Effector CD4-positive, alpha-beta T cell (primary cell): ENCODE measurements at places on chromosomes 6 and 20.
A peak's percentile ranks its signal among the peaks of the same experiment; 100 is the strongest.

DNA sequence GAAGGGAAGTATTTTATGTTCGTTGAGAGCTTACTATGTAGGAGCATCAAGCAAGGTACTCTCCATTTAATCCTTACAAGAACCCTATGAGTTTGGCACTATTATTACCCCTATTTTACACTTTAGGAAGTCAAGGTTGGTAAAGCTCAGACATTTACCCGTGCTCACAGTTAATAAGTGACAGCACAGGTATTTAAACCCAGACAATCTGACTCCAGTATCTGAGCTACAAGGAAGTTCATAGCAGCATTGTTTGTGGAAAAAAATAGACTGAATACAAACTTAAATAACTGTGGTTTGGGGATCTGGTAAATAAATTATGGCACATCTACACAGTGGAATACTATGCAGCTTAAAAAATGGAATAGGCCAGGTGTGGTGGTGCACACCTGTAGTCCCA is 21.2 kb upstream of the GMNN start:
- no peak for DNase-seq

- DNase-seq, result no peak
Observed at GRCh38 chr20:37630166-37630565, 63.7 kb upstream of the CTNNBL1 start.

DNA sequence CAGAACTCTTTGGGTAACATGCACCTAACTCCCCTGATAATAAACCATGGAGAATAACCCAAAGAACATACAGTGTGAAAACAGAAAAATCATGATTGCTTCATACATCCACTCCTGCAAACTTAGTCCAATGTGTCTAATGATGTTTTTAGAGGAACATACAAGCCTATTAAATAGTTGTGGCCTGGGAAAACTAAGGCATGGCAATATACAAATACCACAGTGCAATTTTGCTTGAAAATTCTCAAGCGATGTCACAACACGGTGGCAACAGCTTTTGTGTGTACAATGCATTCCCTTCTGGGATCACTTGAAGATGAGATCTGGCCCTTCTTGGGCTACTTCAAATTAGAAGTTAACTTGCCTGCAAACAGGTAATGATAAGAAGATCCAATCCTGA is 16.7 kb downstream of the MAP3K5 start:
- no peak for DNase-seq

DNA sequence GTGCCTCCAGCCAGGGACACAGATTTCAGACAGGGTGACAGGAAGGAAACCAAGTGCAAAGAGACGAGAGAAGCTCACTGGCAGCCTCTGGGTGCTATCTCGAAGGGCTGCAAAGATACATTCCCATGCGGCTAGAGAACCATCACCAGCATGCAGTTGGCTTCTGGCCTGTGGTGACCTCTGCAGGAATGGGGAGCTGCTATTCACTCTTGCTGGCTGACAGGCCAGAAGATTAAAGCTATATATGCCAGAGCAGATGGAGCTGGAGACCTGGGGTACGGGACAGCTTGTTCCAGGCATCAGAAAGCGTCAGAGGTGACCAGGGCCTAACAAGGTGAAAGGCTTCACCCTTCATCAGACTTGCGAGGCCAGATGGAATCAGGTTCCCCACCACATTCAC is 20.0 kb downstream of the MAP1LC3A start:
- no peak for DNase-seq

DNA sequence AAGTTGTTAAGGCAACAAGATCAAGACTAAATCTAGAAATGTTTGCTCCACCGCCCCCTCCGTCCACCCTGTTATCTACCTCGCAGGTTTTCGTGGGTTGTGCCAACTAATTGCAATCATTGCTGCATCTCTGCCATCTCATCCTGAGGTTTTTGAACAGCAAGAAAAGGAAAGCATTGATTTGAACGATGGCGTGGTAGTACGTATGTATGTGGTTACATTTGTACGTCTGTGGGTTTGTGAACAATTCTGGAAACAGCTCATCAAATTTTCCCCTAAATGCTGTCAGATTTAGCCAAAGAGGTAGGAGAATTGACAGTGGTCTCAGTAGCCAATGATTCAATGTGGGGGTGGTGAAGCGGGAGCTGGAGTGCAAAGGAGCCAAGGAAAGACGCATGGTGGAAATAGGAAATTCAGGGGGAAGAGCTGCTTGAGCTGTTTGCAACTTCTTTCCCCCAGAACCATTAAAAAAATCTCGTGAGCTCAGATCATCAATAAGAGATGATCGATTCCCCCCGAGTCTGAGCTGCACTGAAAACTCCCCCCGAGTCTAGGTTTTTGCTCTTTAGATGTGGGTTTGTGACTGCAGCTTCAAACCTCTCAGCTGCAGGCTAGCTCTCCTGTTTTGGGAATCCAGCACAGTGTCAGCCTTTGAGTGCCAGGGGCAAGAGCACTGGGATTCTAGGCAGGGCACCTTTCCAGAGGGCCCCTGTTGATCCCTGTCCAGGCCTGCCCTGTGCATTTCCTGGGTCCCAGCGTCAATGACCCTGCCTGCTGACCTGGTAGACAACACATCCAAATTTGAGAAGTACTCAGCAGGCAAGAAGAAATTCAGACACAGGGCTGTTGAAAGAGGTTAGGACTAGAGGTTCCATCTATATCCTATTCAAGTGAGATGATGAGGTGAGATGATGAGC is 72.6 kb upstream of the LY86 start:
- DNase-seq, result no peak

GRCh38 chr20:35329435-35330139 is 37.4 kb upstream of the FAM83C start:
- DNase-seq, result peak; percentile 4

DNA sequence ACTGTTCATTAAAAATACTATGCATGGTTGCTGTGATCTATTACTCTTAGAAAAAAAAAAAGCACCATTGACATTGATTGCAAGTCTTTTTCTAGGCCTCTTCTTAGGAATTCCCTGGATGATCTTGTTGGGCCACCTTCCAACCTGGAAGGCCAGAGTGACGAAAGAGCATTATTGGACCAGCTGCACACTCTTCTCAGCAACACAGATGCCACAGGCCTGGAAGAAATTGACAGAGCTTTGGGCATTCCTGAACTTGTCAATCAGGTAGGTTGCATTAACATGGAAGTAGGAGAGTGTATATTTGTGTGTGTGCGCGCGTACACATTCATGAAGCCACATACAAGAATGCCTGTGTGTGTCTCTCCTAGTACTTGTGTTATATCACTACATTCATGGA is 140.4 kb downstream of the NCOA3 start:
- no peak for DNase-seq

- no peak for DNase-seq
Observed at GRCh38 chr20:3648951-3649350, 14.2 kb downstream of the GFRA4 start.

- DNase-seq, result no peak
Observed at GRCh38 chr20:9359561-9360308, 154.7 kb upstream of the LAMP5 start.

DNA sequence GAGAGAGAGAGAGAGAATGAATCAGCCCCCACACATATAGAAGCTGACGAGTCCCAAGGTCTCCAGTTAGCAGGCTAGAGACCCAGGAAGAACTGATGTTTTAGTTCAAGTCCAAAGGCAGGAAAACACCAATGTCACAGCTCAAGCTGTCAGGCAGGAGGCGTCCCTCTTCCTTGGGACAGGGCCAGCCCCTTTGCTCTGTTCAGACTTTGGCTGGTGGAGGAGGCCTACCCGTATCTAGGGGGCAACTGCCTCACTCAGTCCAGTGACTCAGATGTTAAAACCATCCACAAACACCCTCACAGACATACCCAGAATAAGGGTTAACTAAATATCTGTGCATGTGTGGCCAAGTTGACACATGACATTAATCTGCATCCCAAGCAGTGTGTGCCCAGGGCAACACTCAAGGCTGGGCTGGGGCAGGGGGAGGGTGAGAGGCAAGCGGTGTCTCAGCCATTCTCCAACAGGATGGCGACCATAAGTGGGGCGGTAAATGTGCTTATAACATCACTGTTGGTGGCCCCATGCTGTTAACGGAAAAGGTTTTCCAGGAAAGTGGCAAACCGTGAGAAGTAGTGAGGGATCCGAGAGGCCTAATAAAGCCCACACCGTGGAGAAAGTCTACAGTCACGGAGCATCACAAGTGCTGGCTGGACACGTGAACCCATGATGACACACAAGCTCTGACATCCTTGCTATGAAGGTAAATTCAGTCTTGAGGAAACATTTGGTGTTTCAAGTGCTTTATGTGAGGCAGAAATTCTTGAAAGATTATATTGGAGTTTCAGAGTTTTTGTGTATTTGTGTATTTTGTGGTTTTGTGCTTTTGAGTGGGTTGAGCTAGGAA is 28.1 kb downstream of the RAMACL start:
- no peak for DNase-seq

DNA sequence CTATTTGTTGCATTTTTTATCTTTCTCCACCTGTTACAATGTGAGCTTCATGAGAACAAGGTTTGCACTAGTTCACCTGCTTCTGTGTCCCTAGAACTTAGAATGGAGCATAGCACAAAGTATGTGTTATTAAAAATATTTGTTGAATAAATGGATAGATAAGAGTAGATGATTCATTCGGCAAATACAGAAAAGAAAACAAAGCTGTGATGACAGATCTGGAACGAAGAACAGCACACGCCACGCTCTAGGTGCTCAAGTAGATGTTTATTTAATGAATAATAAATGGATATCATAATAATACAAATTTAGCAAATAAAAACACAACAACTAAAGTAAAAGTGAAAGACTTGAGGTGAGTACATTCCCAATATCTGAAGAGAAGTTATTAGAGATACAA is 273.1 kb downstream of the HAO1 start:
- DNase-seq, result no peak

DNA sequence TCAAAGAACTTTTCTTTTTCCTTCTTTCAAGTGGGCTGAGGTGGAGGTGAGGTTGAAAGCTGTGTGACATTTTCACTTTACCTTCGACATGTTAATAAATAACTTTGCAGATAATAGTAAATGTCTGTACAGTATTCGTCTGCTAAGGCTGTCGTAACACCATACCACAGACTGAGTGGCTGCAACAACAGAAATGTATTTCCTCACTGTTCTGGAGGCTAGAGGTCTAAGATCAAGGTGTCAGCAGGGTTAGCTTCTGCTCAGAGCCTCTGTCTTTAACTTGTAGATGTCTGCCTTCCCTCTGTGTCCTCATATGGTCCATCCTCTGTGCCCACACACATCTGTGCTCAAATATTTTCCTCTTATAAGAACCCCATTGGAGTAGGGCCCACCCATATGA is 14.9 kb downstream of the PHACTR2 start:
- no peak for DNase-seq

- no peak for DNase-seq
Observed at GRCh38 chr6:45566882-45567281, 189.1 kb upstream of the SUPT3H start.

GRCh38 chr6:56242346-56242745 is 5.0 kb downstream of the COL21A1 start:
- DNase-seq, result no peak

DNA sequence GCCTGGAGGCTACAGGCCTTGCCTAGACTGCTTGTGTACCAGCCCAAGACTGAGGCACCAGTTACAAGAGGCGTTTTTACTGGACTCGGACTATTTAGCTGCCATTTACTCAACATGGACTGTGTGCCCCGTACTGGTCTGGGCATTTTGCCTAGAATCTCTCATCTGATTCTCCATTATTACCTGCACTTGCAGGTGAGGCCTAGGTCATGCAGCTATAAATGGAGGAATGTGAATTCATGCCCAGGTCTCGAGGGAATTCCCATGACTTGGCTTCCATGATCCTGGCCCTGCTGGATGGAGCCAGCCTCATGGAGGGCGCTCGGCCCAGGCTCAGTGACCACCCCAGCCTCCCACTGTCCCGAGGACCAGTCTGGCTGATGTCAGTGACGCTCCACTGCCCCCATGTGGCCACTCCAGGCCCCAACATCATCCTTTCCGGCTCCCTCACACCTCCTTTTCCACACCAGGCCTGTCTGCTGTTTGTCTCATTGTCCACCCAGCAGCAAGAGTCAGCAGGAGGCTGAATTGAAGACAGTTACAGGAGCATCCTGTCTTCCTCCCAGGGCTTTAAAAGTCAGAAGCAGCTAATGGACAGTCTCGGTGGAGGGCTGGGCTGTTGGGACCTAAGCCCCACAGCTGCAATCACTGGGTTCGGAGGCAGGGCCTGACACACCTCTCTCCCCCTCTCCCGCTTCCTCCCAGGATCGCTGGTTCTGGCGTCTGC is 8.7 kb downstream of the MMP24OS start:
- no peak for DNase-seq

DNA sequence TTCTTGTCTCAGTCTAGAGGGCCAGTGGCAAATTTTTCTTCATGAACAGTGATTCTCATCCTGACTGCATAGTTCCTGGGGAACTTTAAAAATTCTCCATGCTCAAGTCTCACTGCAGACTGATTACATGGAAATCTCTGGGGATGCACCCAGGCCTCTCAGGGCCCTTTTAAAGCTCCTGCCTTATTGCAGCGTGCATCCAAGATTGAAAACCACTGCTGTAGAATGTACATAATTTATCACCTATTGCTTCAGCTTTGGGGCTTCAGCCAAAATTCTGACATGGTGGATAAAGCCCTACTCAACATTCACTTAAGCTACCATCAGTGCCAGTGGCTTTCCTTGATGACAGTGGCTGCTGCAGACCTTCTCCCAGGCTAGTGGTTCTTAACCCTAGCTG is 143.8 kb downstream of the BTBD3 start:
- DNase-seq, result no peak

DNA sequence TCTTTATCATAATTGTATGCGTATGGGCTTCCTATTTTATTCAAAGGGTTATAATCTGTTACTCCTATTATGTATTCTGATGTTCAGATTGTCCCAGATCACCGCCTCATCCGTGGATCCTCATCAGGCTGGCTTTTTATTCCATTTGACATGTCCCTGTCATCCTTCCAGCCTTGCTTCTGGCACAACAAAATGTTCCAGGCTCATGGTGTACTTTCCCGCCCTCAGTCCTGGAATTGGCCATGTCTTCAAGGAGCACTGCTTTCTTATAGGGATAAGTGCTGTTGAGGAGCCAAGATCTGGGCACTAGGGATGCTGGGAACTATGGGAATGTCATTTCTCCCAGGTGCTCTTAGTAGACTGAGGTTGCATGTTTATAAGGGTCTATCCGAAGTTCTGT is 207.8 kb downstream of the JARID2 start:
- no peak for DNase-seq

- no peak for DNase-seq
Observed at GRCh38 chr6:79230149-79230548, 4.3 kb downstream of the HMGN3 start.

- no peak for DNase-seq
Observed at GRCh38 chr6:39280247-39280731, 33.9 kb downstream of the KCNK17 start.

DNA sequence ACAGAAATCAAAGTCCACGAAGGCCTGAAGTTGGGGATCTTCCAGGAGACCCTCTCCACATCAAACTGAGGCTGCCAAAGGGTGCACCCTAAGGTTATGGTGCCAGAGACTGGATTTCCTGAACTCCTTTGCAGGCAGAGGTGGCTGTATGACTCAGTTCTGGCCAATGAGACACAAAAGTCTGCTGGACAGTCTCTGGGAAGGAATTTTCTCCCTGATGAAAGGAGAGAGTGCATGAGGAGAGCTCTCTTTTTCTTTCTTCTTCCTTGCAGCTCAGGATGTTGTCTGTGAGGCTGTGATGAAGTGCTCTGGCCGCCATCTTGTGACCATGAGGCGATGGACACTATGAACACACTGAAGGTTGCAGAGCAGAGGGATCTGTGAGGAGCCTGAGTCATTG is 85.2 kb downstream of the MDGA1 start:
- no peak for DNase-seq
